Stimulated activated CD4-positive, alpha-beta T cell treated with anti-CD3 and anti-CD28 coated beads, TNF-alpha, amount 100 ng/mL, for 24 hours (primary cell): ENCODE measurements at places on chromosomes 2 and 18.

- no peak for DNase-seq
Measured at GRCh38 chr2:71683070-71683469, 229.7 kb downstream of the DYSF start.

- no peak for DNase-seq
Measured at GRCh38 chr2:44807201-44808025, 134.1 kb upstream of the SIX3 start.

DNA sequence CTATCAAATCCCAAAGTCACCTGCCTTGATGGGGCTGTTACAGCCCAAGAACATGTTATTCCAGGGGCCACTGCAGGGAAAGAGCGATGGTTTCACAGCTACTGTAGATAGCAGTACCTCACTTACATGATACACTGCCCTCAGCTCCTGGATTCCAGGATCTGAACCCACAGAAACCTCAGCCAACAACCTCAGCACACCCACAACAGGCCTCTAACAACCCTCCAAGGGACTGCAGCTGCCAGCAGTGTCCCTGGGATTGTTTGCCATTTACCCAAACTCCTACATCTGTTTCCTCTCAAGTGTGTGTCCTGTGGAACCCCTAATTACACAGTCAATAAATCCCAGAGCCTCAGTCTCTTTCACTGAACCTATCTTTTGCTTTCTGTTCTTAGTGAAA, 28.2 kb downstream of the OSBPL1A start:
- no peak for DNase-seq

DNA sequence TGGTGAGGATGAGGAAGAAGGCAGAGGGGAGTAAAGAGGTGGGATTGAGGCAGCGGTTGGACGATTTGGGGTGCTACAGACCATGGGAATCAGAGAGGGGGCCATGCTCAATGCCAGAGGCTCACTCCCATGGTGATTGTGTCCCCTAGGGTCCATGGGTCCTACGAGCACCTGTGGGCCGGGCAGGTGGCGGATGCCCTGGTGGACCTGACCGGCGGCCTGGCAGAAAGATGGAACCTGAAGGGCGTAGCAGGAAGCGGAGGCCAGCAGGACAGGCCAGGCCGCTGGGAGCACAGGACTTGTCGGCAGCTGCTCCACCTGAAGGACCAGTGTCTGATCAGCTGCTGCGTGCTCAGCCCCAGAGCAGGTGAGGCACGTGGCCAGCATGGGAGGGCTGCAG, 5.2 kb downstream of the CAPN10 start:
- DNase-seq: no peak

- DNase-seq: no peak
Measured at GRCh38 chr2:86027196-86027921, 78.3 kb downstream of the POLR1A start.

GRCh38 chr2:234982096-234982834, 30.4 kb downstream of the SH3BP4 start:
- no peak for DNase-seq

GRCh38 chr2:184336688-184337087, 261.6 kb upstream of the ZNF804A start:
- DNase-seq: no peak

GRCh38 chr2:98467082-98467536, 22.5 kb downstream of the INPP4A start:
- DNase-seq: no peak

DNA sequence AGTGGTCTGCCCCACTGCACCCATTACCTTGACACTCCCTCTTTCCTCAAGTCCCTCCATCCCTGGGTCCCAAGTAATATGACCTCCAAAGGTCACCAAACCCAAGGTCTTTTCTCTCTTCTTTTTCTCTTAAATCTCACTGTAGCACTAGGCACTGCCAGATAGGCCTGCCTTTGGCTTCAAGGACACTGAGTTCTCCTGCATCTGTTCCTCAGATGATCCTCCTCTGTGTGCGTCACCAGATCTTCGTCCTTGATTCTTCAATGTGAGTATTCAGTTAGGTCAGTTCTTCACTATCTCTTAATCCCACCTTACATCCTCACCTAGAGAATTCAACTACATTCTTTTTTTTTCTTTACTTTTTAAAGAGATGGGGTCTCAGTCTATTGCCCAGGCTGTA, 249.2 kb downstream of the NBAS start:
- DNase-seq: no peak

DNA sequence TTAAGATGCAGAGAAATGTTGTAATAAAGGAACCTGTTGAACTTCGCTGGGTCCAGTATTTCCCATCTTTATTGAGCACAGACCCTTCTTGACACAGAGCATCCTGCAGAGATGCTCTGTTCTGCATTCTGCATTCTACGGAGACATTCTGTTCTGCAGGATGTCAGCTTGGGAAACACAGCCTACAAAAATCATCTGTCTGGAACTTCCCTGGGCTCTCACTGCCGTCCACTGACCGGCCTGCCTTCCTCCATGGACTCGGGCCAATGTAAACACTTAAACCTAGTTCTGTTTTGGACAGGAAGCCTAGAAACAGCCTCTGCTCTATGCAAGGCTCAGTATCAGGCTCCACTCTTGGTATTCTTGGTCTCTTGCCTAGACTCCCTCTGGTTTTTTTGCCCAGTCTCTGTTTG, 90.0 kb upstream of the PPP1CB start:
- DNase-seq: no peak

- DNase-seq: no peak
Measured at GRCh38 chr2:11925295-11926066, 179.0 kb downstream of the LPIN1 start.
